ENCODE measurements at places on chromosomes 2 and 18.
A peak's percentile ranks its signal among the peaks of the same experiment; 100 is the strongest.

DNA sequence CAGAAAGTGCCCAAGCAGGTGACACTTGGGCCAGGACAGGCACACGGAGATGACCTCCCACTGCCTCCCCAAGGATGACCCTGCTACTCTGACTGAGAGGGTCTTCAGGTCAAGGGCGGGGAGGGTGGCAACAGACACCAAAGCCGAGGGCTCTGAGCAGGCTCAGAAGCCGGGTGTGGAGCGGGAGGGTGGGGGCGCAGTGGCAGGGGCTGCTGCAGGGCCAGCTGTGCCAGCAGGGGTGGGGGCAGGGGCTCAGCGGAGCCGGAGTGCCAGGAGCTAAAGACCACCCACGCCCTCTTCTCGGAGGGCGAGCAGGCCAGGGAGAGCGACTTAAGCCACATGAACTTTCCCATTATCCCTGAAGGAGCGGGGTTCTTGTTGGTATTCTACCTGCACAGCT is 93.3 kb upstream of the MBOAT2 start:
- no peak for DNase-seq

- DNase-seq, result no peak
These were observed 43.3 kb upstream of the ITM2C start for GRCh38 chr2:230821261-230821990.

DNA sequence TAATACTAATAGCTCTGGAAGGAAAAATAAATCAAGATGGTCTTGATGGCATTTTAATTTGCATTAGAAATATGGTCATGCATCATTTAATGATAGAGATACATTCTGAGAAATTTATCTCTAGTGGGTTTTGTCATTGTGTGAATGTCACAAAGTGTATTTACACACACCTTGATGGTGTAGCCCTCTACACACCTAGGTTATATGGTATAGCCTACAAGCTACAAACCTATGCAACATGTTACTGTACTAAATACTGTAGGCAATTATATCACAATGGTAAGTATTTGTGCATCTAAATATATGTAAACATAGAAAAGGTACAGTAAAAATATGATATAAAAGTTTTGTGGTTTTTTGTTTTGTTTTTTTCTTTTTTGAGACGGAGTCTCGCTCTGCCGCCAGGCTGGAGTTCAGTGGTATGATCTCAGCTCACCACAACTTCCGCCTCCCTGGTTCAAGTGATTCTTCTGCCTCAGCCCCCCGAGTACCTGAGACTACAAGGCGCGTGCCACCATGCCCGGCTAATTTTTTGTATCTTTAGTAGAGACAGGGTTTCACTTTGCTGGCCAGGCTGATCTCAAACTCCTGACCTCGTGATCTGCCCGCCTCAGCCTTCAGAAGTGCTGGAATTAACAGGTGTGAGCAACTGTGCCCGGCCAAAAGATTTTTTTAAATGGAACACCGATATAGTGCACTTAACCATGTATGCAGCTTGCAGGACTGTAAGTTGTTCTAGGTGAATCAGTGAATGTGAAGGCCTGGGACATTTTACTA is 83.7 kb upstream of the UBXN4 start:
- DNase-seq, result peak; percentile 49

- DNase-seq, result no peak
These were observed 26.5 kb upstream of the ZNF516 start for GRCh38 chr18:76521417-76522121.

GRCh38 chr2:100972452-100972851 is 29.6 kb upstream of the RPL31 start:
- DNase-seq, result no peak

All from activated CD4-positive, alpha-beta T cell treated with anti-CD3 and anti-CD28 coated beads, Interleukin-2, Interleukin-4, amounts not matched to agents 100 ng/mL and 50 ng/mL, durations not matched to agents 16 hours and 8 hours (primary cell).